ENCODE measurements at places on chromosomes 1 and 21.

- DNase-seq: no peak
These were observed 16.4 kb downstream of the LDLRAD1 start for GRCh38 chr1:54001591-54001990.

- DNase-seq: no peak
These were observed 53.2 kb downstream of the STX6 start for GRCh38 chr1:180969434-180969833.

GRCh38 chr1:208098773-208099172, 145.4 kb downstream of the PLXNA2 start:
- no peak for DNase-seq

DNA sequence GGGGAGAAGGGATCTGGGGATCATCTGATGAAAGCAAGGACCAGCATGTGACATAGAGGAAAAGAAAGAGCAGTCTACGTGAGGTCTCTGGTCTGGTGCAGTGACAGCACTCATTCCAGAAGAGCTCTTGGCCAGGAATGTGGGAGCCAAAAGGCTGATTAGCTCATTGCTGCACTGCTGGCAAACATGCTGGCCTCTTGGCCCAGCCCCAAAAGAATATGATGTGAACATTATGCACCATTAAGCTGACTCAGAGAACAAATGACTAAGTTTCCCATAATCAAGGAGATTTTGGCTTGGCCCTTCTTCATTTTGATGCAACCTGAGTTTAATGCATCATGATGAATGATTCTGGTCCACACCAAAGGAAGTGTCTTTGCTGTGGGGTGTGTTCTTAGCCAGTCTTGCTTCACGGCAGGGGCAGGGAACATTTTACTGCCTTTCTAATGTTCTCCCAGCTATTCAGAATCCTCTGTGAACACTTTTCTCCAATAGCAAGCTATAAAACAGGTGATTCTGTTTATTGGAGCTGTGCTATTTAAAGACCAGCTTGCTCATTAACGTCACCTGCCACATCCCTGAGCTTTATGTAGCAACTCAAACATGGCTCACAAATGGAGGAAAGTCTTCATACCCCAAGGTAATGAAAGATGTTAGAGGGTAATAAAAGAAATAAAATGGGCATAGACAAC, 55.1 kb downstream of the PCBP3 start:
- no peak for DNase-seq

DNA sequence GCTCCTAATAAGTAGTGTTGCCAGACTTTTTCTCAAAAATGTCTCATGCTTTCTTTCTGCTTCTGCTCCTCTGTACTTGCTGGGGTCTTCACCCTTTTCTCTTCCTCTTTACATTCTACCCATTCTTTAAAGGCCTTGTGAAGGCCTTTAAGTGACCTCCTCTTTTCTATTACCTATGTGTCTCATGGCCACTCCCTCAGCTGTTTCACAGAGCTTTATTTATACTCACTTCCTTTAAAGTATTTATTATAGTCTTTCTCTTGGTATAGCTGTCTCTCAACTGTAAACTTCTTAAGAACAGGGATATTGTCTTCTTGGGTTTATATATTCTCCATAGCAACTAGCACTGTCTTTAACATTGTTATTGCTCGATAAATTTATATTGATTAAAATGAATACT, 792 bp downstream of the GOLPH3L start:
- DNase-seq: no peak

GRCh38 chr1:53871221-53871620, 18.4 kb downstream of the YIPF1 start:
- no peak for DNase-seq

GRCh38 chr1:221878134-221878533, 136.2 kb upstream of the DUSP10 start:
- DNase-seq: no peak

GRCh38 chr1:84632137-84632536, 57.9 kb upstream of the CTBS start:
- DNase-seq: no peak

Data from glutamatergic neuron (in vitro differentiated cells).